NCI-H526 (cell line): ENCODE measurements at places on chromosomes 13 and 19.
A peak's percentile ranks its signal among the peaks of the same experiment; 100 is the strongest.

DNA sequence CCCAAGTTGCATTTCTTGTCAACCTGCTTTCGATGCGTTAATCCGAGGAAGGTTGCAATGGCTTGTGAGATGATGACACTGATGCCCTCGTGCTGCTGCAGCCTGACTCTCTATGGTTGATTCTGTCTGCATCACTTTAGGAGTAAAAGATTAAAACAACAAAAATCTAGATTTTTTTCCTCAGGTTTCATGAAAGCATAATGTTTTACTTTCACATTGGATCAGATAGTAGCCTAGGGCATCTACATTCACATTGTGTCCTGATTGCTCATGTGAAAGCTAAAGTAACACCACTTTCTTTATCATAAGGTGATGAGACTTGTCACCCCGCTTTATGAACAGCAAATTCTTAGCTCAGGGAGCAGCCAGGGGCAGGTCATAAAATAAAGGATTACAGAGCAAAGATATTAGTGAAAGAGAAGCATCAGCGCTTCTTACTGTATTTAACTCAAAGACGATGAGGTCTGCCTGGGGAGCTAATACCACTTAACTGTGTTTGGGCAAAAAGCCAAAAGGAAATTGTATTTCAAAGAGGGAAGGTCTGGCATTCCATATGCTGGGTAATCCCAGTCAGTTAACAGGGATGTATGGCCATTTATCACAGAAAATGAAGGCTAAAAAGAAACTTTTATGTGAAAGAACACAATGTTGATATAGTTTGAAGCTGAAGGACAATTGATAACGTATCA lies 270.5 kb downstream of the GPC6 start:
- DNase-seq: no peak

GRCh38 chr13:100409132-100409531 lies 179.5 kb downstream of the GGACT start:
- no peak for DNase-seq

GRCh38 chr13:110331362-110331761 lies 24.3 kb downstream of the COL4A2 start:
- no peak for DNase-seq

DNA sequence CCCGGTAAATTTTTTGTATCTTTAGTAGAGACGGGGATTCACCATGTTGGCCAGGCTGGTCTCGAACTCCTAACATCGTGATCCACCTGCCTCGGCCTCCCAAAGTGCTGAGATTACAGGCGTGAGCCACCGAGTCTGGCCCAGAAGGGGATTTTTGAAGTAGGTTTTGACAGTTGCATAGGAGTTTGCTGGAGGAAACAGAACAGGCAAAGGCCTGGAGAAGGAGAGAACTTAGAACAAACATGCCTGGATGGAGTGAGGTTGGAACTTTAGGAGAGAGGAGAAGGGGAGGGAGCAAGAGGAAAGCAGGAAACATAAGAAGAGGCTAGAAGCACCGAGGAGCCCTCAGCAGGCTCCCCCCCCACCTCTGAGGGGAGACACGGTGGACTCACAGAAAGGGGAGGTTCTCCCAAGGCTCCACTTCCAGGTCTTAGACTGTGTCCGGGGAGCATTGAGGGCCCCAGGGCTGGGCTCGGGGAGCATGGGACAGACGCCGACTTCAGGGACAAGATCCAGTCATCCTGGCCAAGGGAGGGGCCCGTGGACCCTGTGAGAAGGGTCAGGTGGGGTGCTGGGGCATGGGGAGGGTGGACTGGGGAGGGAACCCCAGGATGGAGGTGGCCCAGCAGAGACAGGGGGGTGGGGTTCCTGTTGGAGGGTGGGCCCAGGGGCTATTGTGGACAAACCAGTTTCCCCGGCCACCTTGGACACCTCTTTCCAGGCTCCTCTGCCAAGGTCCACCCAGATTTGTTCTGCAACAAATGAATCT lies 1.8 kb upstream of the FBN3 start:
- DNase-seq: no peak

GRCh38 chr13:41457589-41458186 lies 338 bp downstream of the RGCC start:
- DNase-seq: no peak

DNA sequence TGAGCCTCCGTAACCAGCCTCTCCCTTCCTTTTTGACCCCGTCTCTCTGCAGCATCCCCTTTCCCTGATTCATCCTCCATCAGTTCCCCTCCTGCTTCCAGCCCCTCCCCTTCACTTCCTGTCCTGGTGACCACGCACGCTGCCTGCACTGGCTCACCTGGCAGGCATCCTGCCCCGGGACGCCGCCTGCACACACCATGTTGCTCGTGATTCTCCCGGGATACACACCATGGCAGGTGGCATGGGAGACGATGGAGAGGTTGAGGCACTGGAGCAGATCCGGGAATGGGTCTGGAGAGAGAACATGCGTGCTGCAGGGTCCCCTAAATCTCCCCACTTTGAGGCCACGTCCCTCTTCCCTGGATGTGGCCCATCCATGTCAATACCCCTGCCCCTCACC lies 4.2 kb downstream of the KLK12 start:
- no peak for DNase-seq

DNA sequence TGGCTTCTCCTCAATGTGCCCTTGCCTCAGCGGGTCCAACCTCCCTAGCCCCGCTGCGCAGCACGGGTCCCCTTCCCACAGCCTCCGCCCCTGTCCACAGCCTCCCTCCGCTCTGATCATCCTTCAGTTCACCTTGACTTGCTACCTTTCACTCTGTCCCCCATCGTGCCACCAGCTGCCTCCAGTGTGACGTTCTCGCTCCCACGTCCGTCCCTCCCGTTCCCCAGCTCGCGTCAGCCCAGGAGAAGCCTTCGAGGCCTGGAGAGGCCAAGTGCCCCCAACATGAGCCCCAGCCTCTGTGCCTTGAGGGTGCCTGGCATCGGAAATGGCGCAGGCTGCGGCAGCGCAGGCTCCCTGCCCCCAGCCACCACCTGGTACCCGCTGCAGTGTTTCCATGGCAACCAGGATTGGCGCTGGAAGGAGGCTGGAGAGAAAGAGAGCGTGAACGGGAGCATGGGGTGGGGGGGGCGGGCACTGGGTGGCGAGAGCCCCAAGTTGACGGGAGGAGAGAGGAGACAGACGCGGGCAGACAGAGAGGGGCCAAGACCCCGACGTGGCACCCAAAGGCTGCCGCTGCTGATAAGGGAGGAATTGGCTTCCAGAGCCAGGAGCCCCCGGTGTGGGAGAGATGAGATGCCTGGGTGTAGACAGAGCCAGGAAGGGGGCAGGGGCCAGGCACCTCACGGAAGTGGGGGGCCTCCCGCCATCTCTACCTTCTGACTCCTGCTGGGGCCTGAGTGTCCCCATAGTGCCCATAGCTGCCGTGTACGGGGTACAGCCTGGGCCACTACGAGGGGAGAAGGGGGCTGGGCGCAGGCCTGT lies 844 bp upstream of the ASPDH start:
- DNase-seq: peak; percentile 11

GRCh38 chr19:43564800-43565199 lies 10.5 kb downstream of the XRCC1 start:
- no peak for DNase-seq

- no peak for DNase-seq
These were observed 2.5 kb downstream of the IGSF23 start for GRCh38 chr19:44615863-44616247.

DNA sequence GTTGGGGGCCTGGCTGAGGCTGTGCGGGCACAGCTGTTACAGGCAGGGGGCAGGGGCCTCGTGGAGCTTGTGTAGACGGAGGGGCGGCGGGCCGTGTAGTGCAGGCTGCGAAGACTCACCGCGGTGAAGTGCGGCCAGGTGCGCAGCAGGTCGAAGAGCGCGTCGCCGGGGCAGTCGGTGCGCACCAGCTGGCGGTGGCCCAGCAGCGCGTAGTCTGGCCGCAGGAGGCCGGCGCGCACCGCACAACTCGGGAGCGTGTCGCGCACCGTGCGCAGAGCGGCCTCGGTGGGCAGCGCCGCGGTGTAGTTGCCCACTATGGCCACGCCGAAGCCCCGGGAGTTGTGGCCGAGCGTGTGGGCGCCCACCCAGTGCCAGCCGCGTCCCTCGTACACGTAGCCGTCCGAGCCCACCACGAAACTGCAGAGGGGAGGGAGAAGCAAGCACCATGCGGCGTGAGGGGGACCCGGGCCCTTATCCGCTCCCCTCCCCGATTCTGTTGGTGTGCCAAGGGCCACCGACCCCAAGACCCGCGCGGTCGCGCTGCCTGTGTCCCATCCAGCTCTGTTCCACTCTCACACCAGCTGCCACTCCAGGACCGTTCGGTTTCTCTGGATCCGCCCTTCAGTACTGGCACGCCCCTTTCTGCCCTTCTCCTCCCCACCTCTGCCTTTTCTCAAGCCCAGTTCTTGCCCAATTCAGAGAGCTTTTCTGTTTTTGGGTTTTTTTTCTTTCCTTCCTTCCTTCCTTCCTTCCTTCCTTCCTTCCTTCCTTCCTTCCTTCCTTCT lies 5.4 kb upstream of the RASAL3 start:
- DNase-seq: no peak

DNA sequence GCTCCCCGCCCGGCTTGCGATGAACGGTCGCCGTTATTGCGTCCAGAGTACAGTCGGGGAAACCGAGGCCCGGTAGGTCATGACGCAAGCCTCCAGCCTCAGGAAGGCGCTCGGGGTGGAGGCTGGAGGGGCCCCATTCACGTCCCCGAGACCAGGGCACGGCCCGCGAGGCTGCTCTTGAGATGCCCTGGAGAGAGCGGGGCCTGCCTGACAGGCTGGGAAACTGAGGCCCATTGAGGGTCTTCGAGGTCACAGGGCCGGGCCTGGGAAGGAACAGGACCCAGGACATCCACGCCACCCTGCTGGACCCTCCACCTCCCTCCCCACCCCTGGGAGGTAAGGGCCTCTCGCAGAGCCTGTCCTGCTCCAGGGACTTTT lies 367 bp downstream of the NDUFS7 start:
- DNase-seq: no peak

DNA sequence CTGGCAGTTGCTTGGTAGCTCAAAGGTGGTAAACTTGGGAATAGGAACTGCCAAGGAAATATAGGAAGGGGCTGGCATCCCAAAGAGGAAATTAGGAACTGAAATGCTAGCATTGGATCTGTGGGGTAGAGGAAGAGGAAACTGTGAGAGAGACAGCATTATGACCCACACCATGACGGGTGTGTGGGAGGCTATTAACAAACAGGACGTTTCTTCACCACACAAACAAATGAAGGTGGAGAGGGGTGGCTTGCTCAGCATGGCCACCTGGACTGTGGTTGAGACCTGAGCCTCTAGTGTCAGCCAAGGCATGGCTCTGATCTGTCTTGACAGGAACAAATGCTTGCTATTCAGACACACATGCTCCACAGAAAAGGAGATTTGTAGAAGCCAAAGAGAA lies 178.2 kb downstream of the B3GLCT start:
- DNase-seq: no peak

DNA sequence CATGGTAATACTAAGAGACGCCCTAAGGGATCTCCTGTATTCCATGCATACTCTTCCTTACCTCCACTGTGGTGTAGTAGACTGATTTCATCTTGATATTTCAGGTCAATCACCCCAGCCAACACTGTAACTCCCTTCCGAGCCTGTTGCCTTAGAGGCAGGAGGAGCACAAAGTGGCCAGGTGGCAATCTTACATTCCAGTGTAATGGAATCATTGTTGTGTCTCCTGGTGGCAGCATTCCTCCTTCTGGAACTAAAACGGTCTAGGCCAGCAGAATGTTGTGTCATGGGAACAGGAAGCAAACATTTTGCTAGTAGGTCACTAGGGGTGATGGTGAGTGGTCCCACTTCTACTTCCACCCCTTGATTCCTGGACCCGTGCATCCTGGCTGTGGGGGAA lies 405.7 kb upstream of the SLC10A2 start:
- DNase-seq: no peak

GRCh38 chr13:46871557-46871956 lies 25.3 kb downstream of the HTR2A start:
- DNase-seq: no peak

DNA sequence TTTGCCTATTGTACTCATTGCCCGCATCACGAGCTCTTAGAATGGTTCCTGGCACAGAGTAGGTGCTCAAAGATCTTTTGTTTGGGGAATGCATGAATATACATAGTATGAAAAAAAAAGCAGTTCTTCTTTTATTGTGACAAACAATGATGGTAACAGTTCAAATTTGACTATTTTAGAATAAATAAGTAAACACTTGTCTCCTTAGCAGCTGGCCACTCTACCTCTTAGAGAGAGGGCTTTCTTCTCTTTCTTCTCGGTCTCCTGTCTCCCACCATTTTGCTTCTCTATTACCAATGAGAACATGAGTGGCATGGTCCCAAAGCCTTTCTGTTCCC lies 639 bp upstream of the SLAIN1 start:
- DNase-seq: no peak

DNA sequence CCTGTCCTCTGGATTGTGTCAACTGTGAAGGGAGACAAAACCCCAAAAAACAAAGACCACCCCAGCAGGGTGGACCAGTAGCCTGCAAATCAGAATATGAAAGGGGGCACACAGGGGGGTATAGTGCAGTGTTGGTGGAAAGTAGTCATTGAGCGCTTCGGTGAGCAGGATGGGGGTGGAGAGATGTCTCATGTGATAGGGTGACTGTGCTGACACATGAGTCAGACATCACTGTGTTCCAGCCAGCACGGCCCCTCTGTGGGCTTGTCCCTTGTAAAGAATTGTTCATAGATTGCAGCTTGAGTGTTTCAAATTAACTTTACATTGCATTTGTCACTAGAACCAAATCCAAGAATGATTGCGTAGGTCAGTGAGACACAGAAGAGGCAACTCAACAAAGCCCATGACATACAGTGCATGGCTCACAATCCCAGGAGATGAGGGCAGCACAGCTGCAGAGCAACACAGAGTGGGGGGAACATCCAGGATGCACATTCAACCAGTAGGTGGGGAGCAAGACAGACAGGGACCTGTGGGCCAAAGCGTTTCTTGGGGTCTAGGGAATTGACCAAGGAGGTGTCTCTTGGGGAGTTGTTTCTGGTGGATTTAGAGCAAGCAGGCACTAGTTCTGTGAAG lies 7.5 kb downstream of the ZNF440 start:
- DNase-seq: no peak

DNA sequence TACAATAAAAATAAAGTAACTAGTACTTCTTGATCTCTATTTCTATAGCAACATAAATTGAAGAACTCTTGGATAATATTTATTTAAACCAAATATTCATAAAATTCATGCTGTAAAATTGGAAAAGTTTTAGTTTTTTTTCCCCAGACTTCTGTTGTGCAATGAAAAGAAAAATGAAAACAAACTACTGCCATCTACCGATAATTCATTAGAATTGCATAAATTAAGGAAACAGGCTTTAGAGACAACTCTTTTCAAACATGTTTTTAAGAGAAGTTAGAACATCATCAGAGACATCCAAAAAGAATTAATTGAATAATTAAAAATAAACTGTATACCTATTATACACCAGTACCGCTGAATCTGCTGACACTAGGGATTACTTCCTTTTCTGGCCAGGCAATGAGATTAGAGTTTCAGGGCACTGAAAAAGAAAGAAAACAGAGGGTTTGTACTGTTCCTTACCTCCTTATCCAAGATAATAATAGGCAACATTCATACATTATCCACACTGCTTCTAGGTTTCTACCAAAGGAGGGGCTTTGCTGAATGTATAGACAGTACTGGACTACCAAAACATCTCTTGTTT lies 4.9 kb downstream of the CCDC122 start:
- peak; percentile 42 for DNase-seq
